ENCODE measurements at places on chromosomes 7 and 10.

DNA sequence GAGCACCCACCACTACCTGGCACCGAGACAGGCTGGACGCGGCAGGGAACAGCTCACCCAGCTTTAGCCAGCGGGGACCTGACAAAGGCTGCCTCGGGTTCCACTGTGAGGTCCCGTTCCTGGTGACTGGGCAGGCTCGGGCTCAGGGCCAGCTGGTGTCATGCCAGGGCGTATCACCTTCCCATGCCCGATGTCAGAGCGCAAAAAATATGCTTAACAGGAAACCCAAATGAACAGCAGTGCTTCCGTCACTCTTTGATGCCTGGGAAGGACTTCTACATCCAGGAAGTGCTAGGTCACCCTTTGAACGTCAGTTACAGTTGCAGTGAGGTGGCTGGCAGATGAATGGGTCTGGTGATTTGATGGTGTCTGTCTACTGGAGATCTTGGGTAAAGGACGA is 106.0 kb downstream of the ADARB2 start:
- H3K4me3 ChIP-seq = no peak overlapping the region
- peaks cover 9% of the 10 kb centered on the region for H3K27me3 ChIP-seq
- DNase-seq = no peak
- peaks cover 4% of the 10 kb centered on the region for H3K36me3 ChIP-seq

- H3K27ac ChIP-seq = no peak overlapping the region
- H3K27me3 ChIP-seq = no peaks in the 10 kb centered on the region
- no peak overlapping the region for H3K4me3 ChIP-seq
- no peaks in the 10 kb centered on the region for H3K4me1 ChIP-seq
- no peaks in the 10 kb centered on the region for H3K36me3 ChIP-seq
- DNase-seq = no peak
Measured at GRCh38 chr7:106609416-106609815, 51.5 kb downstream of the CCDC71L start.

GRCh38 chr10:80144696-80145131 is 12.2 kb downstream of the PLAC9 start:
- H3K27ac ChIP-seq = no peak overlapping the region
- H3K36me3 ChIP-seq = no peaks in the 10 kb centered on the region
- DNase-seq = no peak
- no peaks in the 10 kb centered on the region for H3K4me1 ChIP-seq
- no peak overlapping the region for H3K4me3 ChIP-seq

- peak overlapping the region; percentile 98 for H3K27ac ChIP-seq
- peaks cover 35% of the 10 kb centered on the region for H3K4me1 ChIP-seq
- peaks cover 7% of the 10 kb centered on the region for H3K27me3 ChIP-seq
- peak; percentile 5 for DNase-seq
Measured at GRCh38 chr10:73251683-73252444, 580 bp downstream of the MRPS16 start.

DNA sequence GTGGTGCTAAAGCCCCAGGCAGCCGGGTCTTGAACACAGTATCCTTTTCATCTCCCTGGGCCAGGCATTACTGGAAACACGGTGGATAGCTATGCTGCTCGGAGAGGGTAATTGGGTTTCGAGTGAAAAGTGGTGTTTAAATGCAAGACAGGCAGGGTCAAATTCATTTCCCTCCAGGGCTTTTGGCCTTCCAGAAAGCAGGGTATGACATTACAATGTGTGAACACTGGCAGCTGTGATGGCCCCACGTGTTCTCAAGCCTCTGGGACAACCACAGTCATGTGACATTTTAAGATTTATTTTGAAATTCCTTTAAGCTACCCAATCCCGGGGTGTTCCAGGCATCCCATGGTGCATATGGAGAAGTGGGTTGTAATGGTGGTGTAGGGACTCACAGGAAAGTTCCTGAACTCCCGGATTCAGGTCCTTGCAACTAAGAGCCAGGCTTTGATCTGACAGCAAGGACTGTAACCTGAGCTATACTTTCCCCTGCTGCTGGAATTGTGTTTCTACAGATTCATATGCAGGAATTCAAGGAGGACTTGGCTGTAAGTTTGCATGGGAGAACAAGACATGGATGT is 46.8 kb downstream of the INSYN2A start:
- peaks cover 8% of the 10 kb centered on the region for H3K36me3 ChIP-seq
- peaks cover 3% of the 10 kb centered on the region for H3K4me1 ChIP-seq
- H3K27me3 ChIP-seq = peaks cover 1% of the 10 kb centered on the region
- H3K4me3 ChIP-seq = no peak overlapping the region
- DNase-seq = no peak
- no peak overlapping the region for H3K27ac ChIP-seq

DNA sequence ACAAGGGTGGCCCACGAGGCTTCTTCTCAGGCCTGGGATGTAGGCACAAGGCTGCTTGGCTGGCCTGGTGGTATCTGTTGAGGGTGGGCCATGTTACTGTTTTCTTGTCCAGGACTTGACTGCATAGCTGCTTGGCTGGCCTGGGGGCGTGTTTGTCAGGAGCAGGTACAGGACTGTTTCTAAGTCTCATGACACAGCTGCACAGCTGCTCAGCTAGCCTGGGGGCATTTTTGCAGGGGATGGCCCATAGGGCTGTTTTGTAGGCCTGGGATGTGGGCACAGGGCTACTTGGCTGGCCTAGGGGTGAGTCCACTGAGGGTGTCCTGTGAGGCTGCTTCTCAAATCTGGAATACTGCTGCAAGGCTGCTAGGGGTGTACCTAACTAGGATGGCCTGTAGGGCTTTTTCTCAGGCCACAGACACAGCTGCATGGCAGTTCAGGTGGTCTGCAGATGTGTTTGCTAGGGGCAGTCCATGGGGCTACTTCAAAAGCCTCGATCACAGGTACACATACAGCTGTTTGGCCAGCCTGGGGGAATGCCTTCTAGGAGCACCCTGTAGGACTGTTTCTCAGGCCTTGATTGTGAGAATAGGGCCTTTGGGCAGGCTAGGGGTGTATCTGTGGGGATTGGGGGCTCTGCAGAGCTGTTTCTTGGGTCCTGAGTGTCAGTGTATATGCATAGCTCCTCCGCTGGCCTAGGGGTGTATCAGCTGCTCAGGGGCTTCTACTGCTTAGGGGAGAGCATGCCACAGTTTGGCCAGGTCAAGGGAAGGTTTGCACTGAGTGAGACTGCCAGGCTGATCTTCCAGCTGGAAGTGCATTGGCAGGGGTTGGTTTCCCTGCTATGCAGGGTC is 26.6 kb upstream of the PLA2G12B start:
- no peaks in the 10 kb centered on the region for H3K4me1 ChIP-seq
- no peak overlapping the region for H3K4me3 ChIP-seq
- no peak for DNase-seq

- DNase-seq = no peak
- no peak overlapping the region for H3K27ac ChIP-seq
- no peak overlapping the region for H3K4me3 ChIP-seq
- peaks cover 17% of the 10 kb centered on the region for H3K27me3 ChIP-seq
- peaks cover 33% of the 10 kb centered on the region for H3K36me3 ChIP-seq
Measured at GRCh38 chr7:157521752-157522151, 184.9 kb downstream of the DNAJB6 start.

- H3K36me3 ChIP-seq = no peaks in the 10 kb centered on the region
- H3K27me3 ChIP-seq = no peaks in the 10 kb centered on the region
- no peak overlapping the region for H3K4me3 ChIP-seq
- DNase-seq = no peak
- no peak overlapping the region for H3K27ac ChIP-seq
Measured at GRCh38 chr7:101712652-101713051, 83.6 kb upstream of the MYL10 start.
